ENCODE measurements at places on chromosomes 11 and 22. TPM values are rescaled to one million over a fixed set of nuclear protein-coding genes. Genes with fewer than 3 reads are reported as not detected.

NUDT22 gene
- polyA plus RNA-seq = 88.5 TPM

GRIK4 gene
- not detected for polyA plus RNA-seq

BIK gene
- 0.28 TPM for polyA plus RNA-seq

ZFPL1 gene
- 32.3 TPM for polyA plus RNA-seq

PARVG gene
- polyA plus RNA-seq = not detected

KLHDC7B gene
- polyA plus RNA-seq = 0.07 TPM

DNA sequence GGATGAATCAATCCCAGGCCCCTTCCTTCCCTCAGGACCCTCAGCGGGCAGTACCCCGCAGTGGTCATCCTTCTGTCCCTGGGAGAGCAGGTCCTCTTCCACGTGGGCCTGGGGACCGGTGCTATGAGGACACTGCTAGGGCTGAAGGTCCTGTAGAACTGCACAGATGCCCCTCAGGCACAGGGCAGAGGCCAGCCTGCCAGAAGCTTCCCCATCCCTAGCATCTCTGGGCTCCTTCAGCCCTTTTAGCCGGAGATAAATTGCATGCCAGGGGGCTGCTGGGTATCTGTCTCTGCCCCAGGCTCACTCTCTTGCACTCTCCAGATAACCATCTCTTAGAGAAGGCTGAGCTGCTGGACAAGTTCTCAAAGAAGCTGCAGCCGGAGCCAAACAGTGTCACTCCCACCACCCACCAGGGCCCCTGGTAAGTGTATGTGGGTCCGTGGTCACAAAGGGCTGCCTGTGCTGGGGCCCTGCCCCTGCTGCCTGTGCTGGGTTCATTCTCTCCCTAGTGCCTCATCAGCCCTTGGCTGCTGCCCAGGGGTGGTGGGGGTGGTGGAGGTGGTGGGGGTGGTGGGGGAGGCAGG lies 2.3 kb downstream of the ATG16L2 start:
- DNase-seq = no peak

DNA sequence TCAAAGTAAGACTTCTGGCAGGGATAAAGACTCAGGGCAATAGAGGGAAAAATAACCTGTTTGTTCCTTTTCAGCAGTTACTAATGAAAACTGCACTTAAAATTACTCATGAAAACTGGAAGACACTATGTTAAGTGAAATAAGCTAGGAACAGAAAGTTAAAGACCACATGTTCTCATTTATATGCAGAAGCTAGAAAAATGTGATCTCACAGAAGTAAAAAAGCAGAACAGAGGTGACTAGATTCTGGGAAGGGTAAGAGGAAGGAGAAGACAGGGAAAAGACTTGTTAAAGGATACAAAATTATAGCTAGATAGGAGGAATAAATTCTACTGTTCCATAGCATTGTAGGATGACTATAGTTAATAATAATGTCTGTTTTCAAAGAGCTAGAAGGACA lies 22.2 kb downstream of the HPS5 start:
- DNase-seq = no peak

DNA sequence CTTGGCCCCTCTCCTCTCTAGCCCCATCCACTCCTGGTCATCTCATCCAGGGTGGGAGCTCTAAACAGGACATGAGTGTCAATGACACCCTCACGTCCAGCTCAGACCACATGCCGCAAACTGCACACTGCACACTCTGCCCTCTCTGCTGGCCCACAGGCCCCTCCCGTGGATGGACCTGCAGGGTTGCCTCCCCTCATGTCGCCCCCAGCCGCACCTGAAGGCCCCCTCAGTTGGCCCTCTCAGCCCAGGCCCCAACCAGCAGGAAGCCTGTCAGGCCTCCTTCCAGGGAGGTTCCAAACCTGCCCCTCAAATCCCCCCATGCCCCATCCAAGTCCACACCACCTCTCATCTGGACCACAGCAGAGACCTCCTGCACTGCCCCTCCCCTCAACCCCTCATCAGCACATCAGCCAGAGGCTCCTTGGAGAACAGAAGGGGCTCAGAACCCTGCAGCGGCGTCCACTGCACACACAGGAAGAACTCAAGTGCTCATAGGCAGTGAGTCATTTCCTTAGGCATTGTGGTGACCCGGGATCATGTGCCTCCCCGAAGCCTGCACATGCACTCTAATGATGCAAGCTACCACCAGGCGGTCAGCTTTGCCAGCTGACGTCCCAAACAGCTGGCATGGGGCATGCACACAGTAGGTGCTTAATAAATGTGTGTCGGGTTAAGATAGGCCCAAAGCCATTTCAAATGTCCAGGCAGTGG lies 12.9 kb upstream of the CDKN1C start:
- peak; percentile 73 for DNase-seq

DNA sequence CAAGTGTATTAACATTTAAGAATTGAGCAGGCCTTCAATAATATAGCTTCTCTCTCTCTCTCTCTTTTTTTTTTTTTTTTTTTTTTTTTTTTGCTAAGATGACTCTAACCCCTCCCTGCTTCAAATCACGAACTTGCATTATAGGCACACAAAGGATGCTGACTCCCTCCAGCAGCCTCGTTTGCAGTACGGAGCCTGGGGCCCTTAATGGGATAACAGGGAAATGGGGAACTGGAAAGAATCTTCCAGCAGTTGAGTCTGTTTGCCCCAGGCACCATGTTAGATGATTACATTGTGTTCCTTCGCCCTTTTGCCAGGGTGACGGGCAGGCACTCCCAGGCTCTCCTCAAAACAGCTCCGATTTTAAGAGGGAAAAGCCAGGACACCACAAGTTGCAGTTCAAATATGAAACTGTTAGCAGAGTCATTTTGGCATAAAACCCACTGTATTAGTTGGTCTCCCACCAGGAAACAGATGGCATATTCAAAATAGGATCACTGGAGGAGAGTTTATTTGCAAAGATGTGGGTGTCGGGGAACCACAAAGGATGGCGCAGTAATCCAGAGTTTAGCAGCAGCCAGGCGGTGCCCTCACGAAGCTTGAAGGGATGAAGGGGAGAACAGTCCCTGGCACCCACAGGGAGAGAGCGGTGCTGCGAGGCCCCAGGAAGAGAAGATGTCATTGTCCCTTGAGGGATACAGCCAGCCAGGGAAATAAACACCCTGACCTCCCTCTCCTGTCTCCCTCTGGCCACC lies 26.5 kb upstream of the TREH start:
- DNase-seq = no peak

DNA sequence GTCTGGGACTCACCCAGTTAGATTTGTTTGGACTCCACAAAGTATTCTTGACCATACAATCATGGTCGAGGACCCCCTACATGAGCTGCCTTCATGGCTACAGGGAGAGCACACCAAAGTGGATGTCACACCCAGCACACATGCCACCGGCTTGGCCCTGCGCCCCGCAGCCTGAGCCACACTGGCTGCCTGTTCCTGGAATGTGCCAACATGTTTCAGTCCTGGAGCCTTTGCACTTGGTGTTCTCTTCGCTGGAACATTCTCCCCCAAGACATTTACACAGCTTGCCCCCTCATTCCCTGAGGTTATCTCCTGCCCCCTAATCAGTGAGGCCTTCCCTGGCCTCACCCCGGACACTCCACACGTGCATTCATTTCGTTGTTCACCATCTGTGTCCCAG lies 46.0 kb downstream of the PPARA start:
- no peak for DNase-seq

DNA sequence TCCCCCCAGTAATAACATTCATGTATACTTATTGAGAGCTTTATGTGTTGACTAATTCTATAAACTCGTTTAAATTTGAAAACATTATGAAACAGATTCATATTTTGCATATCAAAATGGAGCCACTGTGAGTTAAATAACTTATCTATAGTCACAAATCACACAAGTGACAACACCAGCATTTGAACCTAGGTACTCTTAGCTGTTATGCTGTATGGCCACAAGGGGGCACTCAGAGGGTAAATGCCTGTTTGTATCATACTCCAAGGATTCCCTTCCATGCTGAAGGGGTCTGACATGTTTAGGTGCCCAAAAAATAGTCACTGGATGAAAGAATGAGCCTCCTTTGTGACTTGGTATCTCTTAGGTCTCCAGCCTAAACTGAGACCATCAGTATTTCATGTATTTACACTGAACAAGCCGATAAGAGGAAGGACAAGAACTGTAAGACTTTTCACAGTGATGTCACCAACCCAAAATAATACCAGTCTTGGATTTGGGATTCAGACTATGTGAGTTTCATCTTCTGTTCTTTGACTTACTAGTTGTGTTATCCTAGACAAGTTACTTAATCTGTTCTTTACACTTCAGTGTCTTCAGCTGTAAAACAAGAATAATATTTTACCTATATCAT lies 12.2 kb upstream of the OR52D1 start:
- peak; percentile 71 for DNase-seq

DNA sequence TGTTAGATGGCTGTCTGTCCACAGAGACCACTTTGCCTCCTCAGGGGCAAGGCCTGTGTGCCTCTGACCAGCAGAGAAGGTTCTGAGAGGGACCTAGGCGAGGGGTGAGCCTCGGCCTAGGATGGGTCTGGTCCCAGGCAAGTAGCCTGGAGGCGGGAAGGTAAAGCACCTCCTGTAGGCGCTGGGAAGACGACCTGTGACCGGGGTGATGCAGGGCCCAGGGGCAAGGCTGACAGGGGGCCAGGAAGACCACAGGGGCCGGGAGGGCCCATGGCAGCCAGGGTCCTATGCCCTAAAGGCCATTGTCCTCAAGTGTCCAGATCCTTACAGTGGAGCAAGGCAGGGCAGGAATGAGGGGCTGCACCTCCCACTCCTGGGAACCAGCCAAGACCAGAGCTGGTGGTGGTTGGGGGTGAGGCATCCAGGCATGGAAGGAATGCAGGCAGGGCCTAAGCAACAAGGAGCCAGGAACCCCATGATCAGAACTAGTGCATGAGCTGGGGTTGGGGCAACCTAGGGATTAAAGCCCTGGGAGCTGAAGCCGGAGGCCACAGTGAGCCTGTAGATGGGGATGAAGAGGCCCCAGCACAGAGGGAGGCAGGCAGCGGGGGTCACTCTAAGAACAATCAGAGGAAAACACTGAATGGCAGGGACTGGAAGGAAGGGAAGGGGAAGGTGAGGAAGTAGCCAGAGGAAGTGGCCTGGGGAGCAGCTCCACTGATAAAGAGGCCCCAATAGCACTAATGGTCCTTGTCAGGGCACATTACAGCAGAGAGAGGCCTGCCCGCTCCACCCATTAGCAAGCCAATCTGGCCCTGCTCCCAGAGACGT lies 32.9 kb upstream of the KLHL35 start:
- DNase-seq = no peak

- DNase-seq = no peak
Measured at GRCh38 chr11:134252346-134253187, 585 bp downstream of the THYN1 start.

DNA sequence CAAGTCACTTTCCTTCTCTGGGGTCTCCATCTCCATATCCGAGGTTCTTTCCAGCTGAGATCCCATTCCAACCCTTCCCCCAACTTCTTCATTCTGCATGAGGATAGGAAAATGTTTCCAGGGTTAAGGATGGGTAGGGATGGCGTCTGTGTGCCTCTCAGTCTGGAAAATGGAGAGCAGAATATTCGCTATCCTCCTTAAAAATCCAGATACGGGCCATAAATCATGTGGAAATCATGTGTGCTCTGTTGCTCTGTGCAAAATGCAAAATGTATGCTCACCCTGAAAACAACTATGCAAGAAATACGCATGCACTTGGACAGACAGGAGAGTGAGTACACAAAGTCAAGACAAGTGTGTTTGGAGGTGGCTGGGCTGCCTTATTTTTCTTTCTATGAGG lies 3.2 kb downstream of the CREB3L1 start:
- no peak for DNase-seq

GRCh38 chr11:96044747-96045146 lies 120.8 kb upstream of the MTMR2 start:
- DNase-seq = no peak

GRCh38 chr22:17132112-17132511 lies 11.0 kb upstream of the TMEM121B start:
- no peak for DNase-seq

GRCh38 chr22:31818481-31819392 lies 64.9 kb downstream of the DEPDC5 start:
- no peak for DNase-seq

- DNase-seq = no peak
Measured at GRCh38 chr22:44207173-44207980, 26.7 kb downstream of the PARVG start.

DNA sequence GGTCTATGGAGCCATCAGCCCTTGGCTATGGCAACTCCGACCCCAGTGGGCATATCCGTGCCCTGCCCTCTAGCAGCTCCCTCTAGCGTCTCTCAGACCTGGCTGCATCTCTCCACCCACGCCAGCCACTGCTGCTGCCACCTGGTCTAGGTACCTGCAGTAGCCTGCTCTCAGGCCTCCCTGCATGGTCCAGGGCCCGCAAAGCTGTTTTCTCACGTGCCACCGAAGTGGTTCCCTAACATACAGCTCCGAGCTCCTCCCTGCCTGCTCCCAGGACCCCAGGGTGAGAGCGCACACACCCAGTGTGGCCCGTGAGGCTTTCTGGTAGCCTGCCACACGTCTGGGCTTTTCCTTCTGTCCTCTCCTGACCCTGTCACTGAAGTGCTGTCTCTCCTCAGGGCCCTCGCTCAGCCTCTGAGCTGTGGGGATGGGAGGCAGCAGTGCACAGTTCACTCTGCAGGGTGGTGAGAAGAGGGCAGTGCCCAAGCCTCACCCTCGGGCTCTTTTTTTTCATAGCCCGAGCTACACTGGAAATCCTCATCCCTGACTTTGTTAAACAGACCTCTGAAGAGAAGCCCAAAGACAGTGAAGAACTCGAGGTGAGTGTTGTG lies 14.3 kb downstream of the DGCR8 start:
- no peak for DNase-seq

GRCh38 chr22:27404441-27404840 lies 397.1 kb downstream of the MN1 start:
- DNase-seq = no peak

DNA sequence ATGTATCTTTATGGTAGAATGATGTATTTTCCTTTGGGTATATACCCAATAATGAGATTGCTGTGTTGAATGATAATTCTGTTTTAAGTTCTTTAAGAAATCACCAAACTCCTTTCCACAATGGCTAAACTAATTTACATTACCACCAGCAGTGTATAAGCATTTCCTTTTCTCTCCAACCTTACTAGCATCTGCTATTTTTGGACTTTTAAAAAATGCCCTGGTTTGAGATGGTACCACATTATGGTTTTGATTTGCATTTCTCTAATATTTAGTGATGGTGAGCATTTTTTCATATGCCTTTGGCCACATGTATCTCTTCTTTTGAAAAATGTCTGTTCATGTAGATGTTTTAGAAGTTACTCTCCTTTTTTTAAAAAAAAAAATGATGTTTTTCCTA lies 142.0 kb downstream of the METTL15 start:
- no peak for DNase-seq

DNA sequence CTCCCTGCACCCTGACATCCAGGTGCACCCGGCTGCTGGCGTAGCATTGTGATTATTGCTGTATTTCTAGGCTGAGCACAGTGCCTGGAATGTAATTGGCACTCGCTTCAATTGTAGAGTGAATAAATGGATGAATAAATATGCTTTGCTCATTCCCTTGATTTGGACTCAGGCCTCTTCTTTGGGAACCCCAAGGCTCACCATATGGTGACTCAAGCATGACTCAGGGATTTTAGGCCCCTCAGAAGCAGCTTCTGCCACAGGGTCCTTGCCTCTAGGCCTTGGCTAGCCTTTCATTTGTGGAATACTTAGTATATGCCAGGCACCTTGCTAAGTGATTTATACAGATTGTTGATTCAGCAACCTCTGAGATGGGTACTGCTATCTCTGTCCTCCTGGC lies 78.9 kb downstream of the GRIK4 start:
- no peak for DNase-seq

All from K562 (cell line).